Activated CD4-positive, alpha-beta T cell treated with anti-CD3 and anti-CD28 coated beads, Interleukin-2, amount 10 ng/mL, durations not matched to agents 7 days and 5 days (primary cell): ENCODE measurements at places on chromosomes 16 and 17.

DNA sequence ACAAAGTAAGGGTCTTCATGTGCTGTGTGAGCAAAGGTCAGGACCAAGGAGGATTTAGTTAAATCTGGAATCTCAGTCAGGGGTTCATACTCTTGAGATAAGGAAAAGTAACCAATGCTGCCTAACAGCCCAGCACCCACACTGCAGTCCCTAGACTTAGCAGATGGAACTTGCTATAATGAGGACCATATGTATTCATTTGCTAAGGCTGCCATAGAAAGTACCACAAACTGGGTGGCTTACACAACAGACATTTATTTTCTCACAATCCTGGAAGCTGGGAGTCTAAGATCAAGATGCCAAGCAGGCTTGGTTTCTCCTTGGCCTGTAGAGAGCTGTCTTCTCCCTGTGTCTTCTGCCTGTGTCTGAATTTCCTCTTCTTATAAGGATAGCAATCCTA is 20.8 kb downstream of the ZP2 start:
- DNase-seq: no peak

GRCh38 chr17:31252741-31253140 is 44.3 kb downstream of the OMG start:
- no peak for DNase-seq

GRCh38 chr17:29972277-29972676 is 30.8 kb downstream of the EFCAB5 start:
- DNase-seq: no peak

DNA sequence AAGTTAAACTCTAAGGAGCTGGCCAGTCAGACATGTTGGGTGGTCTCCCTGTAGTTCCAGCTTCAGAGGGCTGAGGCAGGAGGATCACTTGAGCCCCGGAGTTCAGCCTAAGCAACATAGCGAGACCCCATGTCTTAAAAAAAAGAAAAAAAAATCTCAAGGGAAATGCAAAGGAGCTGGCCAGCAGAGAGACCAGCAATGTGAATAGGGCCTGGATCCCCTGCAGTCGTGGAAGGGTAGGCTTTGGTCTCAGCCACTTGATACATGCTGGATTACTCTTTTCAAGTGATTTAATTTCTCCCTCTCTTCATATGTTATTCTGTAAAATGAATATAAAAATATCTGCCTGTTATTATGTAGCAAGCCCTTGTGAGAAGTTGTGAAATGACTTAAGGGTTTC is 207.7 kb downstream of the SPECC1 start:
- no peak for DNase-seq

GRCh38 chr16:30949650-30950515 is 1.0 kb downstream of the ORAI3 start:
- peak; percentile 58 for DNase-seq

DNA sequence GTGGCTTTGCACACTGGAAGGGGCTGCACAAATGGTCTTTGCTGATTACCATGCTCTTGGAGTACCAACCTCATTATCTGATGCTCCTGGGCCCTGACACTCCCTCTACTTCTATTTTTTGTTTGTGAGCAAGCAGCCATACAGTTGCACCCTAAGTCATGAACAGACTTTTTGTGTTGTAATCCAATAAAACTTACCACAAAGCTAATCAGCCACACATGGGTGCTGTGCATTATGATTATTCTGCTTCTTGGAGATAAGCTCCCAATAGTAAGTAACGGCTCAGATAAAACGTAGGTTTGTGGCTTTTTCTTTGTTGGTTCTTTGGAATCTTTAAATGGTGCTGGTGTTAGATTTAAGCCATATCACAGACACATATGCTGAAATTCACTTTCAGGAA is 76.2 kb downstream of the CCT6B start:
- no peak for DNase-seq

DNA sequence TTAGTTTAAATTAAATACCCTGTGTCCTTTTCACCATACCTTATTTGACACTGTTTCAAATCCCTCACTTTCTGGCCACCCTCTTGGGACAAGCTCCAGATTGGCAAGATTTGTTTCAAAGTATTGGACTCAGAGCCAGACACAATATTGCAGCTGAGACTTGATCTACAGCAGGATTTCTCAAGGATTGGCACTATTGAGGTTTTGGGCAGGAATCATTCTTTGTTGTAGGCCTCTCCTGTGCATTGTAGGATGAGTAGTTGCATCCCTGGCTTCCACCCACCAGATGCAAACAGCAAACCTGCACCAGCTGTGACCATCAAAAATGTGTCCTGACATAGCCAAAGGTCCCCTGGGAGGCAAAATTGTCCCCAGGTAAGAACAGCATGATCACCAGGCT is 181.2 kb downstream of the CHD9NB start:
- no peak for DNase-seq
